ENCODE measurements at places on chromosomes 11 and 22.

DNA sequence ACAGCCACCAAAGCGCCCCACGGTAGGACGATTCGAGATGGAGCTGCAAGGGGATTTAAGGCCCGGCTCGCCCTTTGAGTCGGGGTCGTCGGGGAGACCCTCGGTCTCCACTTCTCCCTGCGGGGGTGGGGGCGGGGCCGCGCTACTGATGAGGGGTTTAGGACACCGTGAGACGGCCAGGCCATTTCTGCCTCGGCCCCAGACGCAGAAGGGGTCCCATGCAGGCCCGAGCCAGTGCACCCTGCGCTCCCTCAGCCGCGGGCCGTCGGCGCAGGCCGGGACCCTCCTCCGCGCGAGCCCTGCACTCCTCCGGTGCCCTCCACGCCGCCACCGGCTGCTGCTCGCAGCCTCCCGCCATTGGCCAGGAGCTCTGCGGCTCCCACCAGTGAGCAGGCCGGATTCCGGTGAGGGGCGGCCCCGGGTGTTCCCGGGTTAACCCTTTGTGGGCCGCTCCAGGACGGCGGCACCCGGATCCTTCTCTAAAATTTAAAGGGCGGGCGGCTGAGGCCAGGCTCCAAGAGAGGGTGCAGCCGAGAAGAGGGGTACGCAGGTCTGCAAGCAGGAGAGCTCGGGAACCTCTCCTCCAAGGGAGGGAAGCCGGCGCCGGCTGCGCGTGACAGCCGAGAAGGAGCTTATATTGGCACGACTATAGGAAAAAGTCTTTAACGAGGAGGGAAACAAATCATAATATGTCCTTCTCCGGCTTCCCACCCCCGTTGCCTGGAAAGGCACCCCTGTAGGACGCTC, 18.0 kb downstream of the CREB3L1 start:
- DNase-seq: peak; percentile 41

- no peak for DNase-seq
Measured at GRCh38 chr11:102653744-102654291, 28.7 kb upstream of the MMP20 start.

DNA sequence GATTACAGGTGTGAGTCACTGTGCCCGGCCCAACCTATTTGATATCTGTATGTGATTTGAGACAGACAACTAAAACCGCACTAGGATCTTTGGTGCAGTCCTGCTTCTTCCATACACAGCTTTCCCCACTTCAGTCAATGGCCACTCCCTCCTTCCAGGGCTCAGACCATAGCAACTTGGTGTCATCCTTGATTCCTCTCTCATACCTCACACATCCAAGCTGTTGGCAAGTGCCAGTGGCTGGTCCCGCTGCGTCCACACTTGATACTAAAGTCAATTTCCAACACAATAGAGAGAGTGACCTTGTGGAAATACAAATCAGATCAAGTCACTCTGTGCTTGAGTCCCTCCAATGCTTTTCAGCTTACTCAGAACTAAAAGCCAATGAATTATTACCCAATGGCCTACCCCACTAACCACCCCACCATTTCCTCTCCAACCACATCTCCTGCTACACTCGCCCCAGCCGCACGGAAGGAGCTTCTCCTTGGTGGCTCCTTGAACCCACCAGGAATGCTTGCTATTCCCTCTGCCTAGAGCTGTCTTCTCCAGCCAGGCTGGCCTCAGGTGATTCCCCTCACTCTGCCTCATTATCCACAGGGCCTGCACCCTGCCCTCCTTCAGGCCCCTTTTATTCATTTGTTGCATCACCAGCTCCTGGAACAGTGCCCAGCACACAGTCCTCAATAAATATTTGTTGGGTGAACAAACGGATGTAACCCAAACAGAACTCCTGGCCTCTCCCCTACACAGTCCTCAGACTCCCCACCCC, 12.9 kb downstream of the ABTB2 start:
- DNase-seq: no peak

GRCh38 chr11:2235588-2236326, 34.6 kb downstream of the ASCL2 start:
- DNase-seq: no peak

DNA sequence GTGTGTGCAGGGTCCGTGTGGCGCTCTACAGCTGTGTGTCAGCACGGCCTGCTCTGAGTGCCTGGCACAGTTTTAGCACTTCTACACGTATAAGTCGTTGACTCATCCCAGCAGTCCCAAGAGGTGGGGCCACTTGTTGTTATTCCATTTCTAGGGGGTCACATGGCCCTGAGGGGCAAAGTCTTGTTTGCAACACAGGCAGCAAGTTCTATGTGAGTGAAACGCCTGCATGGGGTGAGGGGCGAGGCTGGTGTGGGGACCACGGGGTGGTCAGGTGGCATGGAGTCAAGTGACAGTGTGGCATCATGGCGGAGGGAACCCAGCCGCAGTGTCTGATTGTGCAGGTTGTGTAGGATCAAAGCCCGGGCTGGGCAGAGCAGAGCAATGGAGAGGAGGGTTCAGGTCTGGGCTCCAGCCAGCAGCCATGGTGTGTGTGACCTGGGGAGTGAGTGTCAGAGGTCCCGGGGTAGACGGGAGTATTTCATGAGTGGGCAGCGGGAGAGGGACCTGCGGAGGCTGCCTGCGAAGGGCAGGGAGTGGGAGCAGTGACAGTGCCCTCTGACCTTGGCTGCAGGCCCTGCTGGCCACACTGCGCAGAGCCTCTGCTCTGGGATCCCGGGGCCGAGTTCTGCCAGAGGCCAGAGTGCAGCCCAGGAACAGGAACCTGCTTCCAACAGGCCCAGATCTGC, 27.9 kb downstream of the SHANK3 start:
- no peak for DNase-seq

- DNase-seq: no peak
Measured at GRCh38 chr11:4098026-4098621, 3.5 kb downstream of the RRM1 start.

- DNase-seq: no peak
Measured at GRCh38 chr11:8096575-8096974, 15.6 kb downstream of the TUB start.

GRCh38 chr22:43333156-43333555, 10.0 kb downstream of the SCUBE1 start:
- no peak for DNase-seq

DNA sequence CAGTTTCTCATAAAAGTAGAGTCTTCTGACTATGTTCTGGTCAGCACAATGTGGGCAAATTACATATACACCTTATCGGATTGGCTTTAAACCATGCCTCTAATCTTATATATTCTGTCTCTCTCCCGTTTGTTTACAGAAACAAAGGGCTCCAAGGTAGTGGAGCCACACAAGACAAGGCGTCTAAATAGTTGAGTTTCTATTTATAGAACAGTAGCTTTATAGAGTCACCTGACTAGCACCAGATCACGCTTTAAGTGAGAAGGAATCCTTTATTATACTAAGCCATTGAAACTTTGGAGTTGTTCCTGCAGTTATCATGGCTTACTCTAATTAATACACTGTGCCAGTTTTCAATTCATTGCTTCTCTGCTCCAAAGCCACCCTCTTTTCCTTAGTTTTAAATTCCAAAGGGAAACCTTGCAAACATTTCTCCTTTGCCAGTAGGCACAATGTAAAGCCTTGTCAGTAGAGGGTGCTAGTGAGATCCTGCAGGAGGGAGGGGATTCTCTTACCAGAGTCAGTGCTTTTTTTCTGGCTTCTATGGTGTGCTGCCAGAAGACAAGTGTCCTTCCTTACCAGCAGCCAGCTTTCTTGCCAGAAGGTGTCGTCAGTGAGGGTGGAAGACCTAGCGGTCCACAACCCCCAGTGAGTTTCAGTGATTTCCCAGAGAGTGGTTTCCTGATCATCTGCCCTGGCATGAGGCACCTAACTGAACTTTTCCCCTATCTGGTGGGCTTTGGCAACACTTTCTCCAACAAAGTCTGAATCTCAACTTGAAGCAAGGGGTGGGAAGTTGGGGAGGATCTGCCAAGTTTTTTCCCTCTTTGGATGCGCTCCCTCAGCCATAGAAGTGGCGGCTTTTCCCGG, 71.7 kb downstream of the RAB38 start:
- no peak for DNase-seq

- DNase-seq: no peak
Measured at GRCh38 chr11:35047179-35047578, 91.8 kb upstream of the CD44 start.

DNA sequence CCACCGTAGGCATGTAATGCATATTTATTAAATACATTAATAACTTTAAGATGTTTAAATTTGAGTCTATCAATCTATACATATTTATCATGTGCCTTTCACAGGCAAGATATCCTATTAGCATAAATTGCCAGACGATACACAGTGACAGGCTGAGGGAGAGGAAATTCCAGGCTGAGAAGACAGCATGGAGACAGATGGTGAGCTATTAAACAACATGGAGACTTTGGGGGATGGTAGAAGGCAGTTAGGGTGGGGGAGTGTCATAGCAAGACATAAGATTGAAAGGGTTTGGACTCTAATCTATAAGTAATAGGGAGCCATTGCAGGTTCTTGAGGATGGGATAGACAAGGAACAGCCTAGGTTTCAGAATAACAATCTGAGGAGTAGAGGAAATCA, 138.5 kb downstream of the NXPE2 start:
- no peak for DNase-seq

DNA sequence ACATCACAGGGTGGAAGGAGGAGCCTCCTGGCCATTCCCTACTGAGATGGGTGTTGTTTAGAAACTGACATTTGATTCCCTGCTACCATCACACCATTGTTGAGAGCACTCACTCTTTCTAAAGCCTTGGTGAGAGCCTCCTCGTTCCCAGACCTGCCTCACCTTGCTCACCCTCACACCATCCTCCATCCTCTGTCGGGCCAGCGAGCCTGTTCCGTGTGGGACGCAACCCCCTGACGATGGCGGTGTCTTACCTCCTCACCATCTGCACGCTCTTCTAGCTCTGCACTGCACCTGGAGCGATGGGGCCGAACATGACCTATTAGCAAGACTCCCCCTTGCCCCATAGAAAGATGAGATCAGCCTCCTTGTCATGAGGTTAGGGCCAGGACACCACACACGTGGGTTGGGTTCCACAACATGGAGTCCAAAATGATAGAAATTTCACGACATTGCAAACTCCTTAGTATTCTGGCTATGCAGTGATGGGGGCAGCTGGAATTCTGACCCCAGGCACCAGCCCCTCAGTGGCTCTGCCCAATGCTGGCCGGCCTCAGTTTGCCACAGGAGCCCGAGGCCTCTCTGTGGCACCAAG, 1017.9 kb downstream of the TBC1D22A start:
- no peak for DNase-seq

DNA sequence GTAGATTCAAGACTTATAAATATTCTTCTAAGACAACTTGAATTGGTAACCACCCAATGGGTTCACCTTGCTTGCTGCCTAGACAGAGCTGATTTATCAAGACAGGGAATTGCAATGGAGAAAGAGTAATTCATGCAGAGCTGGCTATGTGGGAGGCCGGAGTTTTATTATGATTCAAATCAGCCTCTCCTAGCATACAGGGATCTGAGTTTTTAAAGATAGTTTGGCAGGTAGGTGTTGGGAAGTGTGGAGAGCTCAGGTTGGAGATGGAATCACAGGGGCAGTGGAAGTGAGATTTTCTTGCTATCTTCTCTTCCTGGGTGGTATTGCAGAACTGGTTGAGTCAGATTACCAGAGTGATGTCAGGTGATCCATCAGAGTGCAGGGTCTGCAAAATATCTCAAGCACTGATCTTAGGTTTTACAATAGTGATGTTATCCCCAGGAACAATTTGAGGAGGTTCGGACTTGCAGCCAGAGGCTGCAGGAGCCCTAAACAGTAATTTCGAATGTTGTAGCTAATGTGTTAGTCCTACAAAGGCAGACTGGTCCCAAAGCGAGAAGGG, 1448.6 kb upstream of the RAG2 start:
- no peak for DNase-seq

- no peak for DNase-seq
Measured at GRCh38 chr11:75639762-75640181, 29.1 kb downstream of the MAP6 start.

DNA sequence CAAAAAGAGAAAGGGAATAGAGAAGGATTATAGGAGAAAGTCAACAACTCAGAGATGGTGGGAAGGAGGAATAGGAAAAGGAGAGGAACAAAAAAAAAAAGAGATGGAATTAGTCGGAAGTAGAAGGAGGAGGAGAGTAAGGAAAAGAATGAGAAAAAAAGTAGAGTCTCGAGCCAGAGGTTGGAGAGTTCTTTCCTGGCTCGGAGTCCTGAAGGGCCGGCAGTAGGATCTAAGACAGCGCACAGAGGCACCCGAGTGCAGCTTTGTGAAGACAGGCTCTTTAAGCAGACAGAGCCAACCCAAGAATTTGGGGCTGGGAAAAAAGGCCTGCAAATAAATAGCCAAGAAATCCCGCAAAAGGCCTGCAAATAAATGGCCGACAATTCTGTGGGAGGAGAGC, 170.4 kb upstream of the CCDC90B start:
- no peak for DNase-seq

GRCh38 chr22:49446759-49447710, 380.6 kb downstream of the BRD1 start:
- DNase-seq: peak; percentile 12

- DNase-seq: no peak
Measured at GRCh38 chr11:130214861-130215530, 55.4 kb downstream of the ST14 start.

DNA sequence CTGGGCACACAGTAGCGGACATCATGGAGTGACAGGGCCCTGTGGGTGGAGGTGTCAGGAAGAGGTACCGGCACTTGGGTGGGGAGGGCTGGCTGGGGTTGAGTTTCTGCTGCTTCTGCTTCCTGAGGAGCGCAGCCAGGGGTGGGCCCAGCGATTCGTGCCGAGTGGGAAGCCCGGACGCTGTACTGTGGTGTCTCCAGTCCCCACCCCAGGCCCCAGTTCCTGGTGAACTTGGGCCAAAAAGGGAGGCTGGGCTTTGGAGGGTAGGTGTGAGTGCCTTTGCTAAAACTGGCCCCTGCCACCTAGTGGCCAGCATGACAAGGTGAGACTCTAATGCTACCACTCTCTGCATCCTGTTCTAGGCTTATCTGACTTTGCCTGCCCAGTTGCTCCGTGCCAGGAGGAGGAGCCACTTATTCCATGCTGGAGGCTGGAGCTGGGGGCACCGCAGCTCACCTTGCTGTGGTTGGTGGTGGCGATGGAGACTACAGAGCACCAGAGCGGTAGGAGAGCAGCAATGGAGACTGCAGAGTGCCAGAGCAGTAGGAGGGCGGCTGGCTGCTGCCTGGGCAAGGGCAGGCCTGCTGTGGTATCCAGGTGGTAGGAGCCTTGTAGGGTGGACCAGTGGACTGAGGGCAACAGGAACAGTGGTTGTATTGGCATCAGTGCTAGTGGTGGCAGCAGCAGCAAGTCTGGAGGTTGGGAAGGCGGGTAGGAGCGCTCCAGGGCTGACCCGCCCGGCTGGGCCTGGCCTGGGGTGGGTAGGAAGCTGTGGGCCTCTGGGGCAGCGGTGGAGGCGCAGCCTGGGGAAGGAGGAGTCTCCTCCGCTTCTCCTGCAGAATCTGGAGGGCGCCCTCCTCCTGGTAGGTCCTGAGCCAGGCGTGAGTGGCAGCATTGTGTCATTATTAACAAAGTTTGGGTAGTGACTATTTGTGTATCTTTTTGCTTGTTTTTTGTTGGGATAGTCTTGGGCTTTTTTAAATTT, 2.2 kb upstream of the RFPL2 start:
- DNase-seq: no peak

DNA sequence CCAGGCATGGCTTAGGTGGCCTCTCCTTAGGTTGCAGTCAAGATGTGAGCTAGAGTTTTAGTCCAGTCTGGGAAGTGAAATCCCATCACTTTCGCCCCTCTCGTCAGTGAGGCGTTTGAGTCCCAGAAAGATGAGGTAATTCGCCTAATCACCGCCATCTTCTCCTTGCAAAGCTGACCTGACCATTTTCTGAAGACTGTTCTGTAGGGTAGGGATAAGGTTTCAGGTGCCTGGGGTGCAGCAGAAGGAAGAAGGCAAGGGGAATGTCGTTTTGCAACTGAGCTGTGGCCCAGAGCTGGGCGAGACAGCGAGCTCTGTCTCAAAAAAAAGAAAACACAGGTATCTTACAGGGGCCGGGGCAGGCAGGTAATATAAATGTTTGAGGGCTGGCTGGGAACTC, 61.7 kb upstream of the CECR2 start:
- no peak for DNase-seq
